ENCODE measurements at places on chromosomes 5 and 9.

- no peak for DNase-seq
Measured at GRCh38 chr5:60386436-60387050, 313.4 kb downstream of the DEPDC1B start.

- no peak for DNase-seq
Measured at GRCh38 chr5:142117579-142118151, 9.1 kb downstream of the NDFIP1 start.

DNA sequence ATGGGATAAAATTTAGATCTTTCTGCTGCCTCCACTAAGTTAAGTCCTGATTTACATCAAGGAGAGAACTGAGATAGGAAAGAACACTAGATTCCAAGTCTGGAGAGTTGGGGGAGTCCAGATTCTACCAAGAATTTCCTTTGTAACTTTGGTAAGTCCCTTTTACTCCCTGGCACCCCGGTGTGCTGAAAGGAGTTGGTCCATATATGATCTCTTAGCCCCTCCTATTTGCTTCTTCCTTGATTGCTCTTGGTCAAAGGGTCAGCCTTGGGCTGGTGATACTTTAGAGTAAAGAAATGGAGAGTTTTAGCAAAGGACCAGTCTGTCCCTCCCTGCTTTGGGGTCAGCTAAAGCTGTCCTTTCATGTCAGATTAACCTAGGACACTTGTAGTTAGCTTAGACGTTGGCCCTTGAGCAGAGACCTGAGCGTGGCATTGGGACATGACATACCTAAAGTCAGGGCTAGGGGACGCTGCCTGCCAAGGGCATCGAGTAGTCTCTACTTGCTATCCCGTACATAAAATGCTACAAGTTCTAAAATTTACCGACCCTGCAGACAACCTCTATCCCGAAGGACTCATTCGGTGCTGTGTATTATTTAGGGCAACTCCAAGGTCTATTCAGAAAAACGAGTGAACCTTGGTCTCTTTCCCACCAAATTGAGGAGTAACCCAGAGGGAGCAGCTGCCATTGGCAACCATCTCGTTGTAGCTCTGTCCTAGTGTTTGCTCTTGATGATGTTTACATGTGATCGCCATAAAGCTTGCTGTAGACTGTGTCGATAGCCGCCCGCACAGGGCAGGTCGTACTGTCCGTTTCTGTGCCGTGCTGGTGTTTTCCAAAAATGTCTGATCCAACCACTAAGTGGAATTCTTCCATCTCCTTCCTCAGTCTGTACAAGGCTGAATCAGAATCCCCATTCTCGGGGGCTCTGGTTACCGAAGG lies 94.4 kb downstream of the PDE6A start:
- no peak for DNase-seq

- no peak for DNase-seq
Measured at GRCh38 chr9:92696619-92697018, 26.7 kb upstream of the IPPK start.
